ENCODE measurements at places on chromosomes 11 and 22.

DNA sequence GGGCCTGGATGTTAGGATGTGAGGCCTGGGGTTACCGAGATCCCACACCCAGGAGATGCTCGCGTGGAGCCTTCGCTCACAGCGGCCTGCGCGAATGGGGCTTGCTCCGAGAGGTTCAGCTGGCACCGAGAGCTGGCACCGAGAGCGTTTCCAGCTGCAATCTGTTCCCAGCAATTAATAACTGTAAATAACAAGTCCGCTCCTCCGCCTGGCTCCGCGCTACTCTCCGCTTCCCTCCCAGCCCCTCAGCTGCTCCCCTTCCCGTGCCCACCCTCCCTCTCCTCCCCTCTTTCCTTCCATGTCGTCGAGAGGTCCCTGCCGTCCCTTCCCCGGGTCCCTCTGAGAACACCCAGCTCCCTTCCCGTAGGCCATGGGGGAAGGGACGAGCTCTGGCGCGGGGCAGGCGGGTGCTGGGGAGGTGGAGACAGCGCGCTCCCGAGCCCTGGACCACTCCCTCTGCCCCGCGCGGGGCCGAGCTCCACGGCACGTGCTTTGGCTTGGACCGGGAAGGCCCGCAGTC lies 110.8 kb downstream of the WNT7B start:
- no peak for DNase-seq

DNA sequence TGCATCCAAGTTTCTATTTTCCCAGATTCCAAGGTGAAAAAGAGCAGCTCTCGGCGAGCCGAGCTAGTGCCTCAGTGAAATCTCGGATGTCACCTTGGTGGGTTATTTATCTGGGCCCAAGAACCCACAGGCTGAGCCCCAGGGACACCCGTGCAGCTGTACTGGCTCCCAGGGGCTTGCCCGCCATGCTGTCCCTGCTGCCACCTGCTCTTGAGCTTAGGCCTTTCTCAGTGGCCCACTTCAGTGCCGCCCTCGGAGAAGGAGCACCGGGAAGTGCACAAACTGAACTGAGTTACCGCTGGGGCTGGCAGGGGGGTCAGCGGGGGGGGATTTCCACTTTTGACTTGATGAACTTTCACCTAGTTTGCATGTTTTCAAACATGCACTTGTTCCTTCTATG lies 27.9 kb downstream of the CPT1A start:
- DNase-seq = no peak

GRCh38 chr11:85029964-85030363 lies 597.2 kb downstream of the DLG2 start:
- DNase-seq = no peak

DNA sequence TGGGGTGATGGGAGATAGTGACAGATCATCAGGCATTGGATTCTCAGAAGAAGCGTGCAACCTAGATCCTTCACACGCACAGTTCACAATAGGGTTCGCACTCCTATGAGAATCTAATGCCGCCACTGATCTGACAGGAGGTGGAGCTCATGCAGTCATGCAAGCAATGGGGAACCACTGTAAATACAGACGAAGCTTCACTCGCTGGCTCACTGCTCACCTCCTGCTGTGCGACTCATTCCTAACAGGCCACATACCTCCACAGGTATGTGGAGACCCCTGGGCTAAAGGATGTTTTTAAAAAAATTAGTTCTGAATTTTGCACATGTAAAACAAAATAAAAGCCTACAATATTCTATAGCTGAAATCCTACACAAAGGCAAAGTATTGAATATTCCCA lies 20.5 kb upstream of the TEAD1 start:
- DNase-seq = no peak

DNA sequence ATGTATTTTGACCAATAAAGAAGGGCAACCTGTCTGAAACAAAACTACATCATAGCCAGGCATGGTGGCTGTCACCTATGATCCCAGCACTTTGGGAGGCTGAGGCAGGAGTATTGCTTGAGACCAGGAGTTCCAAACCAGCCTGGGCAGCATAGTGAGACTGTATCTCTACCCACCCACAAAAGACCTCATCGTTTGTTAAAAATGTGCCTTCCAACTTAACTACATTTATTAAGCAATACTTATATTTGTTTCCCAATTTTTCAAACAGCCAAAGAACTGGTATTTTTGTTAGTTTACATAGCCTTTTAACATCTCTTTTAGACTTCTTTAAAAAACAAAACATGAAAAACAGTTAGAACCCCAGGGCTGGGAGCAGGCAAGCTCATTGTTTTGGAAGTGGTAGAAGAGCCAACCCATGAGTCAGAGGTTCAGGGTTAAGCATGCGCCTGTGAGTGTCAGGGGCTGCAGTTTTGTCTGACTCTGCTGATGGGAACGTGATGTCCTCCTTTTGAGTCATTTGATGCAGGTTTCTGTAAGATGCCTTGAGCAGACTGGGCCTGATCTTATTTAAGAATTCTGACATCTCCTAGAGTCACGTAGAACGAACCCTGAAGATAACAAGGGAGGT lies 53.9 kb upstream of the CRTAM start:
- no peak for DNase-seq

DNA sequence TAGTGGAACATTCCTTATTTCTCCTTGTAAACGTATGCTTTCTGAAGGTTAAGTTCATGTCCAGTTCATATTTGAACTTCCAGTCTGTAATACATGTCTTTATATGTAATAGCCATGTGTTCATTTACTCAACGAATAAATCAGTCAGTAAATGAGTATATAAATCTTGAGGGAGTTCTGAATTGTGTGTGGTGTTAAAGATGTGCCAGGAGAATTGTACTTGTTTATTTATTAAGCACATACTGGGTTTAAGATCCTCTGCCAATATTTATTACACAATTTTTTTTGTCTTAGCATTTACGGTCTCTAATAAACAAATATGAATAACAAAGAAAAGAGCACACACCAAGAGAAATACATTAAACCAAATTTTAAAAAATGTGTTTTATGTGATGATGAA lies 26.5 kb upstream of the CLMP start:
- DNase-seq = no peak

- no peak for DNase-seq
Measured at GRCh38 chr11:32821917-32822560, 7.7 kb upstream of the PRRG4 start.

DNA sequence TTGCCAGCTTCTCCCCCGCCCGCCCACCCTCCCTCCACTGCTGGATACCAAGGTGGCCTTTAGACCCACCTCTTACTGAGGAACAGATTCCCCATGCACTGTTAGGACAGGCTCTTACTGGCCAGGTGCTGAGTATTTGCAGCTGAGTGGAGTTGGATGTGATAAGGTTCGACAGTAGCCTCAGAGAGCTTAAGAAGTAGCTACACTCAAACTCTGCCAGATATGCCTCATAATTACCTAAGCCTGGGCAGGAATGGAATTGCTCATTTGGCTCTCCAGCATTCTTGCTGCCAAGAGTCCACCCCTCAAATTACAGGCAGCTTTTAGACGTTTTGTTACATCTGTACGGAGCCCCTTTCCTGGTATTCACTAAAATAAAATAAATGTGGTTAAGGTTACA lies 9.6 kb downstream of the FAM181B start:
- DNase-seq = no peak

GRCh38 chr11:115885535-115886421 lies 381.6 kb upstream of the CADM1 start:
- DNase-seq = no peak

DNA sequence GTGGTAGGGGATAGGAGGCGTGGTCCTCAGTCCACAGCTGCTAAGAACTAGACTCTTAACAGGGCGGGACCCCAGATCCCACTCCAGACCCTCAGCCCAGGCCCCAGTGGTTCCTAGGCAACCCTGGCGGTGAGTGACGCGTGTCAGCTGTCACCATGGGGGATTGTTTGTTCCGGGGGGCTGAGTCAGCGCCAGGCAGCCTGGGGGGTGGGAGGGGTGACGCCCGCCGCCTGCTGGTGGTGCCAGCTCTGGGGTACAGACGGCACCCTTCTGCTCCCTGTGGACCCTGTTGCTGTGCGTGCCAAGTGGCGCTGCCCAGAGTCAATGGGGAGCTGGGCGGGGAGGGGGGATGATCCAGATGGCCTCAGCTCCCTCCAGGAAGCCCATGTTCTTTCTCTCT lies 2.5 kb downstream of the CNIH2 start:
- no peak for DNase-seq

- DNase-seq = no peak
Measured at GRCh38 chr11:33490842-33491370, 209.7 kb downstream of the C11orf91 start.
